ENCODE measurements at places on chromosomes 12 and 14.

GRCh38 chr14:80278293-80279023, 67.2 kb upstream of the DIO2 start:
- no peak for DNase-seq

DNA sequence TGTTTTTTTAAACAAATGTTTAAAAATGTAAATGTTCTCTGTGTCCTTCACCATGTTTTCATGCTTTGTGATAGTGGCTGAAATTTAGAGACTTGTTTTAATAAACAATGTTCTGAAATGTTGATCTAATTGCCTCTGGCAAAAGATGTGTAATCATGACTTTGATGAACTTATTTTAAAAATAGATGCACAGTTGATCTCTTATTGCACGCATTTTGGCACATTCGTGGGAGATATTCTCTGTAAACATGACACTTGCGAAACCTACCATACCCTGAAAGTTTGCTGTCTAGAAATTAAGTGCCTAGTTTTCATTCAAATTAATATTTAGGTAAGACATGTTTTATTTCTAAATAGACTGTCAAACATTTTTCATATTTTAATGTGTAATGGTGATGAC, 119.7 kb upstream of the DNM1L start:
- DNase-seq: no peak

DNA sequence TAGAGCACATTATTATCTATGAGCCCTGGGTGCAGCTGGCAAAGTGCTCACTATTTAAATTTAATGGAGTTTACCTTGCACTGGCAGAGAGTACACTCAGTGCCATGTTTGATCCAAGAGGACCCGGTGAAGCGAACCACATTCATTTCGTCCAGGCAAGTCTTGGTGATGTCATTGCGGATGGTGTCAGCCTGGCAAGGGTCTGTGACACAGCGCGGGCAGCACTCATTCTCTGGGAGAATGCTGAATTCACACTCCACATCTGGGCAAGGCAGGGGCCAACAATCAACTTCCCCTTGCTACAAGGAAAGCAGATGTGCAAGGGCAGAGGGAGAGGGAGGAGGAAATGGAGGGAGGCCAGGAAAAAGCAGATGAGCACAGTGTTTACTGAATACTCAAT, 356.2 kb downstream of the NELL2 start:
- no peak for DNase-seq

GRCh38 chr12:70840656-70841350, 79.7 kb downstream of the PTPRR start:
- no peak for DNase-seq

- no peak for DNase-seq
These were observed 12.6 kb upstream of the CFAP251 start for GRCh38 chr12:121905746-121906145.

GRCh38 chr12:103751171-103751570, 89.9 kb downstream of the NT5DC3 start:
- no peak for DNase-seq

- DNase-seq: peak; percentile 31
These were observed 38.8 kb downstream of the SYNE3 start for GRCh38 chr14:95477411-95478269.

- DNase-seq: no peak
These were observed 763.9 kb downstream of the NRXN3 start for GRCh38 chr14:78933948-78934524.

DNA sequence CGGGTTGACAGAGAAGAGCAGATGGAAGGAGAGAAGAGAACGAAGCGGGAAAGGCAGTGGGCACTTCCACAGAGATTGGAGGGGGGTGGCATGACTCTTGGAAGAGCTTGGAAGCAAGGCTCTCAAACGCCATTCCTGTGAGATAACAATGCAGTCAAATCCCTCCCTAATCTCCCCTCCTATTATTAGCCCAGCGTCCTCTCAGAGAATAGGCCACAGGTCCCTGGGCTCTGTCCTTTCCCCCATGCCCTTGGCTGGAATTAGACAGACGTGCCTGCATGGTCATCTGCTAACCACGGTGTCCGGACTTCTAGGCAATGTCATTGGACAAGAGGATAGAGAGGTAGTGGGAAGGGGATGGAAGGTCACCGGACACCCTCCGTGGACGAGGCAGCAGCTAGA, 8.0 kb upstream of the MYH7 start:
- no peak for DNase-seq

- DNase-seq: no peak
These were observed 33.0 kb downstream of the E2F7 start for GRCh38 chr12:77032406-77032805.

GRCh38 chr12:108950991-108951739, 69.7 kb downstream of the SVOP start:
- DNase-seq: peak; percentile 49

DNA sequence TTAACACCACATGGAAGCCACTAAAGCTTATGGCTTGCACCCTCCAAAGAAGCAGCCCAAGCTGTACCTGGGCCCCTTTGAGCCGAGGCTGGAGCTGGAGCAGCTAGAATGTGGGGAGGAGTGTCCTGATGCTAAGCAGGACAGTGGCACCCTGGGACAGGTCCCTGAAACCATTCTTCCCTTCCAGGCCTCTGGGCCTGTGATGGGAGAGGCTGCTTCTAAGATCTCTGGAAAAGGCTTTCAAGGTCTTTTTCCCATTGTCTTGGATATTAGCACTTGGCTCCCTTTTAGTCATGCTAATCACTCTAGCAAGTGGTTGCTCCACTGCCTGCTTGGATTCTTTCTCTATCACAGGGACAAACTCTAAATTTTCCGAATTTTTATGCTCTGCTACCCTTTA, 40.9 kb downstream of the OSBPL8 start:
- DNase-seq: no peak

- no peak for DNase-seq
These were observed 219.5 kb upstream of the TMEM132C start for GRCh38 chr12:128047266-128048060.

DNA sequence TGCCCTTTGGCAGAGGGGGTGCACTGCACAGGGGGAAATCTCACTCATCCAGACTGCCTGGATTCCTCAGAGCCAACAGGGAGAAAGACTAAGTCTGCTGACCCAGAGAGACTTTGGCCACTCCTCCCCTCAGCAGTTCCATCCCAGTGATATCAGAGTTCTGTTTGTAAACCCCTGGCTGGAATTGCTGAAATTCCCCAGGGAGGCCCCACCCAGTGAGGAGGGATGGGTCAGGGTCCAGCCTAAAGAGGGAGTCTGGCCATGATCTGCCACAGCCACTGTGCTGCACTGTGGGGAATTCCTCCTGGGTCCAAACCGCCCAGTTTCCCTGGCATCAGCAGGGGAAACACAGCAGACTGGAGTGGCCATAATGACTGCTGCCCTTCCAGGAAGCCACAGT, 54.9 kb upstream of the USP15 start:
- no peak for DNase-seq

DNA sequence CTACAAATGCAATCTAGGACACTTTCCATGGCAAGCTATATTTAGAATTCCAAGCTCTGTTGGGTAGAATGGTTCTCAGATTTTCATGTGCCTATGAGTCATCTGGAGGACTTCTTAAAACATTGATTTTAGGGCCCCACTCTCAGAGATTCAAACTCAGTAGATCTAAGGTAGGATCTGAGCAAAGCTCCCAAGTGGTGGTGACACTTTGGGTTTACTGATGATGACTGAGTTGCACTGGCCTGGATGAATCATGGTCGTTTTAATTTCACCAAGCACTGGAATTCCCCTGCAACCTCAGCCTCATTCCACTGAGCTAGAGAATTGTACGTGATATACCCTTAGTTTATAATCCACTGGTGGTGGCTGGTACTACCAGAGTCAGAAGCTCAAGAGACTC, 86.5 kb downstream of the PPM1H start:
- no peak for DNase-seq

DNA sequence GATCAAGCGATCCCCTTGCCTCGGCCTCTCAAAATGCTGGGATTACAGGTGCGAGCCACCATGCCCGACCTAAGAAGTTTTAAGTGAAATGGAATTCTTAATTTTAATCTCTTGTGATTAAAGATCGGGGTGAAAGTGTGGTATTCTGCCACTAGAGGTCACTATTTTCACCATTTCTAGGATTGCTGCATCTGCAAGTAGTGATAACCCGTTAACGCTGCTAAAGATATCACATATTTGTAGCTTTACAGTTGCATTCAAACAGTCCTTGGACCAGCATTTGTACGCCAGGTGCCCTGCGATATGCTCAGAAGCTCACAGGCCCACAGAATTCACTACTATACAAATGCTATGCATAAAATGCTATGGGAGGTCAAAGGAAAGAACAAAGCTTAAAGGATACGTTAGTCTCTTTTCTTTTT, 19.3 kb downstream of the CCDC62 start:
- DNase-seq: no peak

GRCh38 chr14:84112589-84112988, 1417.4 kb upstream of the FLRT2 start:
- no peak for DNase-seq

DNA sequence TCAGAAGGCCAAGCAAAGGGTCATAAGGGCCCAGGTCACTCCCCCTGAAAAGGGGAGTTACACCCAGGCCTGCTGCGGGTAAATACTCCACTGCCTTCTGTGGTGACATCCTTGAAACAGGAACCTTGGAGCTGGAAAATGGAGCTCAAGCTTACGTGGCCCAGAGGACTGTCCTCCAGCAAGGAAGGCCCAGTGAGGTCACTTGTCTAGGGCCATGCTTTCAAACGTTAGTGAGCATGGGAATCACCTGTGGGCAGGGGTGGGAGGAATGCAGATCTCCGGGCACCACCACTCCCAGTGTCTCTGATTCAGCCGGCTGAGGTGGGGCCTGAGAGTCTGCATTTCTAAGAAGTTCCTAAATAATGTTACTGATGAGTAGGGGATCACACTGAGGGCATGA, 140.5 kb upstream of the CCND2 start:
- DNase-seq: no peak

GRCh38 chr14:75229661-75230139, 48.9 kb upstream of the FOS start:
- DNase-seq: no peak

- DNase-seq: peak; percentile 94
These were observed 3.4 kb downstream of the BMP4 start for GRCh38 chr14:53953002-53953827.

DNA sequence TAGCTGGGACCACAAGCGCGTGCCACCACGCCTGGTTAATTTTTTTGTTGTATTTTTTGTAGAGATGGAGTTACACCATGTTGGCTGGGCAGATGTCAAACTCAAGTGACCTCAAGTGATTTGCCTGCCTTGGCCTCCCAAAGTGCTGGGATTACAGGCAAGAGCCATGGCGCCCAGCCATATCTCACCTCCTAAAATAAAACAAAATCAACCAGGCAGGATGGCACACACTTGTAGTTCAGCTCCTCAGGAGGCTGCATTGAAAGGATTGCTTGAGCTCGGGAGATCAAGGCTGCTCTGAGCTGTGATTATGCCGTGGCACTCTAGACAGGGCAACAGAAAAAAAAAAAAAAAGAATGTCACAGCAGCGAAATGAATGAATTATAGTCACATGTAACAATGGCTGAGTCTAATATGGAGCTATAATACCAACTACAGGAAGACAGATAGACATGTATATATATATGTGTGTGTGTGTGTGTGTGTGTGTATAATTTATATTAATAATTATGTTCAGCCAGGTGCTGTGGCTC, 19.3 kb upstream of the TMEM120B start:
- DNase-seq: no peak

- DNase-seq: no peak
These were observed 31.4 kb downstream of the CFAP251 start for GRCh38 chr12:121949648-121950397.

- DNase-seq: no peak
These were observed 33.7 kb upstream of the ACSS3 start for GRCh38 chr12:81043979-81044740.

DNA sequence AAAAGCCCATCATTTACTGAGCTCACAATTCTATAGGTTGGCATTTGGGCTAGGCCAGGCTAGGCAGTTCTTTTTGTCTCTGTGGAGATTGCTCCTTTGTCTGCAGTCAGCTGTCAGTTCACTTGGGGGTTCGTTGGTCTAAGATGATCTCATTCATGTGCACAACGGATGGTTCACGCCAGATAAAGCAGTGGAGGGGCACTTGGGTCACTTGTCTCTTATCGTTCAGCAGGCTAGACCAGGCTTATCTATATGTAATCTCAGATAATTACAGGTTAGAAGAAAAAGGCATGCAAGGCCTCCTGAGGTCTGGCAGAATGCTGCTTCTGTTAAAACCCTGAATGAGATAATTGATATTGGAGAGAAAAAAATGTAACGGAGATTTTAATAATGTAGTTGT, 119.0 kb upstream of the ATP2B1 start:
- DNase-seq: no peak

- DNase-seq: no peak
These were observed 28.2 kb downstream of the GLRX5 start for GRCh38 chr14:95562892-95563685.

DNA sequence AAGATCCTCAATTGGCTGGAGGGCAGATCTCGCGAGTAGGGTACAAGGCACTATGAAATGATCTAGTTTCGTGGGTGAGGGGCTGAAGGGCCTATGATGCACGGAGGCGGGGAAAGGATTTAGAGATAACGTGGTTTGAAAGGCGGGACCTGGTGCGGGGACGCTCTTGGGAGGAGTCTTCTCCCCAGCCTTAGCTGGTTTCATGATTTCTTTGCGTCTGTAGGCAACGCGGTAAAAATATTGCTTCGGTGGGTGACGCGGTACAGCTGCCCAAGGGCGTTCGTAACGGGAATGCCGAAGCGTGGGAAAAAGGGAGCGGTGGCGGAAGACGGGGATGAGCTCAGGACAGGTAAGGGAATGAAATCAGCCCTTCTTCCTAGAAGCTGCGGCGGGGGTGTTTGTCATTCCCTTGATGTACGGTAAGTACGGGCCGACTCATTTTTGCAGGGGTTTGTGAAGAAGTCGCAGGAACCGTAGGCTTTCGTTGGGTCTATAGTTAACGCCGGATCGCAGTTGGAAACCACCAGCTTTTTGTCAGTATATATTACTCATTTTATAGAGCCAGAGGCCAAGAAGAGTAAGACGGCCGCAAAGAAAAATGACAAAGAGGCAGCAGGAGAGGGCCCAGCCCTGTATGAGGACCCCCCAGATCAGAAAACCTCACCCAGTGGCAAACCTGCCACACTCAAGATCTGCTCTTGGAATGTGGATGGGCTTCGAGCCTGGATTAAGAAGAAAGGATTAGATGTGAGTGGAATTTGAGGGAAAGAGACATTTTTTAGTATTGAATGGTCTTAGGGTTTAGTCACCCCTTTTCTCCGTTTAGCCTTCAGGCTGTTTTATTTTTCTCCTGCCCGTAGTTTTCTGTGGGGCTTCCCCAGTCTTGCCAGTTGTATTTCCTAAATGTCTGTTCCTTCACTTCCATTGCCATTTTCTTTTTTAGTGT, 602 bp downstream of the APEX1 start:
- no peak for DNase-seq

DNA sequence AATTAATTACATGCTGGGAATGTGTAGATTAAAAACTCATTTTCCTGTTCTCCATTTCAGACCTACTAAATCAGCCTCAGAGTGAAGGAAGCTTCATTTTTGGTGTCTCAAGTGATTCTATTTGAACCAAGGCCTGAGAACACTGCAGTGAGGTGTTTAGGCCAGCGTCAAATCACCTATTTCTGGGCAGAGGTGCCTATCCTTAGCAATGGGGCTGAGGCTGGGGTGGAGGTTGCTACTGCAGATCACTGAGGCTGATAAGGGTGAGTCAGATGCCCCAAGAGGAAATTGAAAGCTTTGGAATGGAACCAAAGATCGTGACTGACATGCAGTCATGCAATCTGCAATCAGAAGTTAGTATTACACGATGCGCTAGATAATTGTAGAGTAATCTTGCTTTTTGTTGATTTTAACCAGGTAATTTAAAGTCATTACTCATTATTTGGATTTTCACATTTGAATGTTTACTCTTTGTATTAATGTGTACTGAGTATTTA, 4.4 kb downstream of the TXNRD1 start:
- DNase-seq: no peak

Measured in left hindlimb (tissue), 1 donor.